ENCODE measurements at places on chromosomes 4 and X.

- DNase-seq, result no peak
These were observed 26.8 kb downstream of the PRPS1 start for GRCh38 chrX:107654872-107655761.

- no peak for DNase-seq
These were observed 14.0 kb downstream of the SOD3 start for GRCh38 chr4:24809376-24809775.

- no peak for DNase-seq
These were observed 59.5 kb upstream of the FGF13 start for GRCh38 chrX:138771047-138771446.

DNA sequence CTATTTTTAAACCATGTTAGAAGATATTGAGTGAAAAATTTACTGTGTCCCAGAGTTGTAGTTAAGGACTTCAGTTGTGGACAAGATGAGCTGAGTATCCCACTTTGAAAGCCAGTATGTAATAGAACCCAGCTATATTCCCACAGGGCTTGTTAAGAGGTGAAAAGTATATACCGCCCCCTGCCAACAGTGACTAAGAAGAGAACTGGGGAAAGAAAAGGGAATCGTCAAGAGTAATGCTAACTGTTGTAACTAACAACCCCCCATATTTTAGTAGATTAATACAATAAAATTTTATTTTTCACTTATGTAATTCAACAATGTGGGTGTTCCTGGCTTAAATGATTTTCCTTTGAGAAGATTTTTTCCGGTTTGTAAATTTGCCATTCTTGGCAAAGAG, 250.4 kb upstream of the GIMD1 start:
- DNase-seq, result no peak

GRCh38 chrX:40087425-40088298, 10.1 kb downstream of the BCOR start:
- no peak for DNase-seq

DNA sequence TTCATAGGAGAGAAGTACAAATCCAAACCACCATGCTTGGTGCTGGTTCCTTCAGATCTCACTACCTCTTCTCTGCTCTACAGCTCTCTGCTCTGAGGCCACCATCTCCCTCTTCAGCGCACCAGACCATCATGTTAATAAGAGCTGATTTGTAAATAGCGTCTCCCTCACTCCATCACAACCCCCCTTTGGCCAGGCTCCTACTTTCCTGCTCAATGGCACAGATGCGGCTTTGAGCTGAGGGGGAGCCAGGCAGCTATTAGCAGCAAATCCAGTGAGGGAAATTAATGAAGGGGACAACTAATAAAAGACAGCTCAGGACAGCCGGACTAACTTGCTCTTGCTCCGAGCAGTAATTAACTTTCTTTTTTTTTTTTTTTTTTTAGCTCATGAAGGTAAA, 13.1 kb downstream of the NEUROG2 start:
- no peak for DNase-seq

- DNase-seq, result no peak
These were observed 51.9 kb downstream of the GSPT2 start for GRCh38 chrX:51795136-51795535.

DNA sequence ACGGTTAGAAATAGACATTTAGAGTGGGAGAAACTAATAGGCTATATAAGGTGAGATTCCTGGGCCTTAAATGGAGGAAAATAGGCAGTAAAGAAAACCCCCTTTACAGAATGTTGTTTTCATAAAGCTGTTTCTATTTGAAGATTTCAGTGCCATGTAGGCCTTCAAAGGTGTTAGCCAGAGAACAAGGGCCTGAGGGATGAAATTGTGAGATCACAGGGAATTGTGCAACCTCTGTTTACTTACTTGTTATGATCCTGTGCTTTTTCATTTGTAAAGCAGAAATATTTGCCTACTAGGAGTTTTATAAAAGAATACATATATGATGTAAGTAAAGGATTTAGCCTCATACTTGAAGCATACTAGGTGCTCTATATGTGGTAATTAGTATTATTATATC, 272.9 kb upstream of the ARX start:
- DNase-seq, result no peak

GRCh38 chr4:15652191-15652590, 3.0 kb downstream of the FBXL5 start:
- DNase-seq, result no peak

DNA sequence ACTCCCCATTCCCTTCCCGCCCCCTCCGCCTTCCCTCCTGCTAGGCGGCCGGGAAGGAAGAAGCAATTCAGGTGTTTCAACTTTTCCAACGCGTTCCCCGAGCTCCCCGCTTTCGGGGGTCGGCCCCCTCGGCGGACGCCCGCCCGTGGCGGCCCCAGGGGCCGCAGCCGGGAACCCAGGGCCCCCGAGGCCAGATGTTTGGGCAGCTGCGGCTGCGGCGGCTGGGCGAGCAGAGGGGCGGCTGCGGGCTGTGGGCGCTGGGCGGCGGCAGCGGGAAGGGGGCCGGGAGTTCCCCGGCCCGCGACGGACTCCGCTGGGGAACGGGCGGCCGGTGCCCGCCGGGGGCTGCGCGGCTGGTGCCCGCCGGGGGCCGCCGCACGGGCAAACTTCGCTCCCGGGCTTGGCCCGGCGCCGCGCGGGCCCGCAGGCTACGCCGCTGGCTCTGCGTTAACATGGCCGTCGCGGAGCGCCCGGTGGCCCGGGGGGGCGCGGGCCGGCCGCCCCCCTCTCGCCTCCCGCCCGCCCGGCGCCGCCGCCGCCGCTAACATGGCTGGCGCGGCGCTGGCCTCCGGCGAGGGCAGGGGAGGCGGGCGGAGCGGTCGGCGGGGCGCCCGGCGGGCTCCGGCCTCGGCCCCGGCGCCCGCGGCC, 510 bp downstream of the HMGB3 start:
- DNase-seq, result no peak

- DNase-seq, result no peak
These were observed 126.3 kb downstream of the ADAMTS3 start for GRCh38 chr4:72442715-72443114.

DNA sequence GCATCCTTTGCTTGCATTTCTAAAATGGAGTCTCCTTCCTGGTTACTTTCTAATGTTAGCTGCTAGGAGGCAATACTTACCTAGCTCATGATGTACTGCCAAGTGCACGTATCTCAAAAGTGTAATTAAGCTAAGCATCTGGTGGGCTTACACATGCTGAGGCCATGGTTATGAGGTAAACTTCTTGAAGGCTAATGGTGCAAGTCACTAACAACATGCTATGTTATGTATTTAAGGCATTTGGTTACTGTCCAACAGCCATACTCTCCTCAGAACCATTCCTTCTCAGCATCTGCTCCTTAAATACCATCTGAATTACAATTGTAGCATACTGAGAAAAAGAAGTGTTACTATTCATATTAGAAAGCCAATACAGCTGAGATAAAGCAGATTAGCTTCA, 318.6 kb upstream of the BMP3 start:
- DNase-seq, result no peak

GRCh38 chr4:20615486-20616260, 84.6 kb upstream of the PACRGL start:
- DNase-seq, result no peak

- no peak for DNase-seq
These were observed 26.1 kb upstream of the MAMLD1 start for GRCh38 chrX:150337026-150337425.

- DNase-seq, result no peak
These were observed 342.5 kb upstream of the FSTL5 start for GRCh38 chr4:162506253-162506652.

DNA sequence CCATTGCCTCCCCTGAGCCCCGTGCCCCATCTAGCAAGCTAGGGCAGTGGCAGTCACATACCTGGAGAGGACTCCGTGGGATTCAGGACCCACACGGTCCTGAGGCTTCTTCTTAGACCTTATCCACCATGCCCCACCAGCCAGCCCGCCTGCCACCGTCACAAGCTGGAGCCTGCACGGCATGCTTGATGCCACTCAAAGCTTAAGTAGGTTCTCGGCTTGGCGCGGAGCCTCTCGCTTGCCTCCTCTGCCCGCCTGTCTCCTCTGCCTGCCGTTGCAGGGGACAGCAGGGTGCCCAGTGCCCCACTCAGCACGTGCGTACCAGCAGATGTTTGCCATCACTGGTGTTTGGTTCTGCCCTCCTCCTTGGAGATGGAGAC, 14.1 kb downstream of the PSAPL1 start:
- no peak for DNase-seq

DNA sequence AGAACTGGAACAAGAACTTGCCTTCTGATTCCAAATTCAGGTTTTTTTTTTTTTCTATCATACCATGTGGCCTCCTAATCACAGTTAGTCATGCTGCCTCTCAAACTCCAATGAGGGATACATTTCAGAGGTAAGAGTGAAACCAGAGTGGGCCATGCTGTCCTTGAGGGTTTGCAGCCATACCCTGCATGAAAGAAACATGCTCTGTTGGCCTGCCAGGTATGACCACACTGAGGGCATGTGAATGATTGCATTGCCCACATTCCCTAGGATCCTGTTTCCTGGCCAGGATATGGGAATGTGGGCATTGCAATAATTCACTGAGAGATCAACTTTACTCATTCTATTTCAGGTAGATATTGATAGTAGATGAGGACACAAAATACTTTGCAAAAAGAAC, 56.4 kb upstream of the DDIT4L start:
- DNase-seq, result no peak

DNA sequence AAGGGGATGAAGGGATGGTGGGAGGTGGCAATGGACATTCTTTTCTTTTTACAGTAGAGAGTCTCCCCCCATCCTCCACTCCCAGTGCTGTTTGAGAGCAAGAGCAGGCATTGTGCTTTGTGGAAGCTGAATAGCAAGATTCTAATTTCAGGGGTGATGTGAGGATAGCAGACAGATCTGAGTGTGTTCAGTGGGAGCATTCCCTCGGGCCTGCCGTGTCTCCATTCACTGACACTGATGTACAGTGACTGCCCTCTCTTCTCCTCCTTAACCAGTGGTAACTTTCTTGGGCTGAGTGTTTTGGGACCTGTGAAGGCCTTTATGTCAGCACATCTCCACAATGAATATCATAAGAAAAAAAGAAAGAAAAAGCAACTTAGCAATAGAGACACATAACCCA, 396.6 kb upstream of the RPS6KA3 start:
- DNase-seq, result no peak

- no peak for DNase-seq
These were observed 66.4 kb upstream of the OR13H1 start for GRCh38 chrX:131477498-131477897.

- no peak for DNase-seq
These were observed 43.2 kb downstream of the MTMR8 start for GRCh38 chrX:64352081-64352480.

DNA sequence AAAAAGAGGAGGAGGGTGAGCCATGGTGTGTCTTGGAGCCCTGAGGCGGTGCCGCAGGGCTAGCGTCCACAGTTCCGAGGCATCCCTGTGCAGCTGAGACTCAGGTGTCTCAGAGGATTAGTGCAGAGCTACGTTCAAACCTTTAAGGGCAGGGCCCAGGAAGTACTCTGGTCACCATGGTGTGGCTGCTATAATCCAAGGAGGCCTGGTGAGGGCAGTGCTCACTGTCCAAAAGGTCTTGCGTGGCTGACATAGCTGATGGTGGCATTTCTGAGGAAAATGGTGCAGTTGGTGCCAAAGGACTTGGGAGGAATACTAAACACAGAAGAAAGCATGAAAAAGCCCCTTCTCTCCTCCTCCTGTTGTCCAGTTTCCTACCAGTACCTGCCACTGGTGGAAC, 146.9 kb downstream of the DCHS2 start:
- DNase-seq, result no peak

GRCh38 chrX:84182516-84182915, 5.5 kb downstream of the RPS6KA6 start:
- no peak for DNase-seq

DNA sequence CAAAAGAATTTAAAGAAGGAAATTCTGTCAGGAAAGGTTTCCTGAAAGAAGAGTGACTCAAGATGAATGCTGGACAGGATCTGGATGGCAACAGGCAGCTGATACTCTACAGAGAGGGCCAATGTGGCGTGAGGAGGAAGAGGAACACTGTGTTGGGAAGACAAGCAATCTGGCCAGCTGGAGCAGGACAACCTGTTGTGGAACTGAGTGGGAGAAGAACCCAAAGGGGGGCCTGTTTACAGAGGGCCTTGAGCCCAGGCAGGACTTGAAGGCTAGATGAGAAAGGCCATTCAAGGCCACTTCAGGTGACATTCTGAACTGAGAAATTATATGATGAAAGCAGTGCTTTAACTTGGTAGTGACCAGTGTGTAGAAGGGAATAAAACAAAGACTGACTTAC, 8.5 kb downstream of the OTUD4 start:
- no peak for DNase-seq

- no peak for DNase-seq
These were observed 757.8 kb upstream of the HS3ST1 start for GRCh38 chr4:12186526-12186925.

GRCh38 chr4:184337907-184338306, 120.2 kb upstream of the ENPP6 start:
- DNase-seq, result no peak

GRCh38 chr4:144384408-144384807, 243.9 kb upstream of the GYPA start:
- DNase-seq, result no peak

DNA sequence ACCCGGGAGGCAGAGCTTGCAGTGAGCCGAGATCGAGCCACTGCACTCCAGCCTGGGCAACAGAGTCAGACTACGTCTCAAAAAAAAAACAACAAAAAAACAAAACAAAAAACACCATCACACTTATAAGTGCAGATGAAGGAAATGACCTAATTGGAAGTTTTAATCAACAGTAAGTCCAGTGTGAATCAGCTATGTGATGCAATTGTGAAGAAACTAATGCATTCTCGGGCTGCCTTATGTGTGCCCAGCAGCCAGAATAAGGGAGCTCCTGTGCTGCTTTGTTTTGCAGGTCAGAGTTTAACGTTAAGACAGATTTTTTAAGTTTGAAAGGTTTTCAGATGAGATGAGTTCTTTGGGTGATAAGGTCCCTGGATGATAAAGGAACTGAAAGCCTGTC, 10.8 kb downstream of the DAPP1 start:
- no peak for DNase-seq

Data from stimulated activated CD4-positive, alpha-beta T cell treated with anti-CD3 and anti-CD28 coated beads, Interleukin-12 subunit alpha, Interleukin-12 subunit beta, amount 100 ng/mL, for 24 hours (primary cell).